Fibroblast of the aortic adventitia (primary cell): ENCODE measurements at places on chromosomes 1 and 21. TPM values are rescaled to one million over a fixed set of nuclear protein-coding genes. Genes with fewer than 3 reads are reported as not detected.
A peak's percentile ranks its signal among the peaks of the same experiment; 100 is the strongest.

AMY1B gene
- total RNA-seq, result not detected in 2 replicates

DNA sequence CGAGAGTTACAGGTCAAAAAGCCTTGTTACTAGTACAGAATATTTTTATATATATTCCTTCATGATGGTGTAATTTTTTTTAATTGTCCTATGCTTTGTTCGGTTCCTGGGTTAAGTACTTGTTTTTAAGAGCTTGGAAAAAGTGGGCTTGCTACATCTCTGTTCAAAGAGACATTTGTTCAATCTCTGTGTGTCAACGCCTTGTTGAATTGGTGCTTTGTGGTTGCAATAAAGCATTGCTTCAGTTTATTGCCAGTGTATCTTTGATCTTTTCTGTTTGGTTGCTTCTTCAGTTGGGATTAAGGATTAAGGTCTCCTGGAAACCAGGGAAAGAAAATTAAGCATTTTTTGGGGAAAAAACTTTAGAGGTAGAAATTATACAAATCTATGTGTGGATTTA is 47.7 kb upstream of the DNASE2B start:
- DNase-seq, result no peak

TENT5C gene
- total RNA-seq, result 0.45 and 5.5 TPM in 2 replicates

- DNase-seq, result peak; percentile 44
Observed at GRCh38 chr1:219416598-219417238, 196.2 kb downstream of the ZC3H11B start.

TRIM46 gene
- 5.2 and 13.2 TPM in 2 replicates for total RNA-seq

DNA sequence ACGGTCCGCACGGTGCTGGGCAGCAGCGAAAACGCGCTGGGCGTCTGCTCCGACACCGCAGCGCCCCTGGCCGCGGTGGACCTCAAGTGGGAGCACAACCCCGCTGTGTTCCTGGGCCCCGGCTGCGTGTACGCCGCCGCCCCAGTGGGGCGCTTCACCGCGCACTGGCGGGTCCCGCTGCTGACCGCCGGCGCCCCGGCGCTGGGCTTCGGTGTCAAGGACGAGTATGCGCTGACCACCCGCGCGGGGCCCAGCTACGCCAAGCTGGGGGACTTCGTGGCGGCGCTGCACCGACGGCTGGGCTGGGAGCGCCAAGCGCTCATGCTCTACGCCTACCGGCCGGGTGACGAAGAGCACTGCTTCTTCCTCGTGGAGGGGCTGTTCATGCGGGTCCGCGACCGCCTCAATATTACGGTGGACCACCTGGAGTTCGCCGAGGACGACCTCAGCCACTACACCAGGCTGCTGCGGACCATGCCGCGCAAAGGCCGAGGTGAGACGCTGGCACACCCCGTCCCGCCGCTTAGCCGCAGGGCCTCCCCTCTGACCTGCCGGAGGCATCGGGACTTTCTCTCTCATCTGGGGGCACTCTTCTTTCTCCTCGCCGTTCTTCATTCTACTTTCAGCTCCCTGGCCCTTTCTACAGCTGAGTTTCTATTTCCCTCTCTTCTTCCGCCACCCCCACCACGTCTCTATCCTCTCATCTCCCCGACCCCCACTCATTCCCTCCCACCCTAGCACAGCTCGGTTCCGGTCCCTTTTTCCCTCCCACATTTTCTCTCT is 1.0 kb downstream of the NPR1 start:
- DNase-seq, result no peak

LYPLAL1 gene
- 15.4 and 40.6 TPM in 2 replicates for total RNA-seq

LDLRAD2 gene
- total RNA-seq, result 0.08 and 0.09 TPM in 2 replicates

GRCh38 chr1:177928194-177928593 is 41.7 kb downstream of the SEC16B start:
- no peak for DNase-seq

PLXNA2 gene
- total RNA-seq, result 4.3 and 8.0 TPM in 2 replicates

DNA sequence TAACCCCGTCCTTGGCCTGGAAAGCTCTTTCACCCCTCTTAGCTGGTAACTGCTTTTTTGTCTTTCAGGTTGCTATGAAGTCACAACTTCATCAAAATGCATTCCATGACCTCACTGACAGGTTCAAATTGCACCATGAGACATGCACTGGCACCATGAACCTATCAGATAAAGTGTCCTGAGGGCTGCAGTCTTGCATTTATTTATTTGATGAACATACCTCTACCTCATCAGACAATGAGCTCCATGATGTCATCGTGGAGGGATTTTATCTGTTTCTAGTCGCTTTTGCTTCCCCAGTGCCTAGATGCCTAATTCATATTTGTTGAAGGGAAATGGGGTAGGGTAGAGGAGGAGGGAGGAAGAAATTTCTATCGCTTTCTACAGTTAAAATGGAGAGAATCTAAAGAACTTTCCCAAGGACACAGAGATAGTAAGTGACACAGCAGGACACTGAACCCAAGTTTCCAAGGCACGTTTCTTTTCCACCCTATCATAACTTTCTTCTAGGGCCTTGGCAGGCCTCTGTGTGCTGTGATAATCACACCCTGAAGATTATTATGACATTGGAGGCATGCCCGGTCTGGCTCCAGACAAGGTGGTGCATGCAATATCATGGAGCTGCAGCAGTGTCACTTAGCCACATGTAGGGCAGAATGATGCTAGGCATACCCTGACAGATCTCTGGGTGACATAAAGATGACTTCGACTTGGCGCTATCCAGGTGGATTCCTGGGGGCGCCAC is 69.5 kb downstream of the CD58 start:
- DNase-seq, result no peak

GRCh38 chr21:21236996-21237395 is 238.8 kb downstream of the NCAM2 start:
- DNase-seq, result no peak

MTARC1 gene
- 0.72 and 4.3 TPM in 2 replicates for total RNA-seq

ZMPSTE24 gene
- total RNA-seq, result 41.0 and 103 TPM in 2 replicates

DNA sequence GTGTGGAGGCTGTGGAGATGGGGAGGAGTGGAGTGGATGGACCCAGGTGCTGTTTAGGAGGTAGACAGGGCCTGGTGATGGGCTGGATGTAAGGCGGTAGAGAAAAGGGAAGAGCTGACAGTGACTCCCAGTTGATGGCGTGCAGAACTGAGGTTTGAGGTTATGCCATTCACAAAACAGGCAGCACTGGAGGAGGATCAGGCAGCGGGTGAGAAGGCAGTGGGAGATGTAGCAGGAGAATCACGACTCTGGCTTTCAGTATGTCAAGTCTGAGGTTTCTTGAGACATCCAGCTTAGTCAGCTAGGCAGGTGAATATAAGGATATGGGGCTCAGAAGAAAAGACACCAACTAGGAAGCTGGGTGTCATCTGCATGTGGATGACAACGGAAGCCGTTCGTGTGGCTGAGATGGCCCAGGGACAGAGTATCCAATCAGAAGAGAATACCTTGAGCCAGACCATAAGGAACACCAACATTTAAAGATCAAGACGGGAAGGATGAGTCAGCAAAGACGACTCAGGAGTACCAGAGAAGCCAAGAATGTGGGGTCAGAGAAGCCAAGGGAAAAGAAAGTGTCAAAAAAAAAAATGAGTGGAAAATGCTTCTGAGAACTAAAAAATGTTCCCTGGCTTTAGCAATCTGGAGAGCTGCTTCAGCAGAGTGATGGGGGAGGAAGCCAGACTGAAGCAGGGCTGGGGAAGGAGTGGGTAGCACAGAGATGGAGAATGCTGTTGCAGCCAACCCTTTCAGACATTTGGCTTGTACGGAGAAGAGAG is 15.2 kb downstream of the LRRN2 start:
- DNase-seq, result peak; percentile 77
